ENCODE measurements at places on chromosomes 2 and 18.
A peak's percentile ranks its signal among the peaks of the same experiment; 100 is the strongest.

DNA sequence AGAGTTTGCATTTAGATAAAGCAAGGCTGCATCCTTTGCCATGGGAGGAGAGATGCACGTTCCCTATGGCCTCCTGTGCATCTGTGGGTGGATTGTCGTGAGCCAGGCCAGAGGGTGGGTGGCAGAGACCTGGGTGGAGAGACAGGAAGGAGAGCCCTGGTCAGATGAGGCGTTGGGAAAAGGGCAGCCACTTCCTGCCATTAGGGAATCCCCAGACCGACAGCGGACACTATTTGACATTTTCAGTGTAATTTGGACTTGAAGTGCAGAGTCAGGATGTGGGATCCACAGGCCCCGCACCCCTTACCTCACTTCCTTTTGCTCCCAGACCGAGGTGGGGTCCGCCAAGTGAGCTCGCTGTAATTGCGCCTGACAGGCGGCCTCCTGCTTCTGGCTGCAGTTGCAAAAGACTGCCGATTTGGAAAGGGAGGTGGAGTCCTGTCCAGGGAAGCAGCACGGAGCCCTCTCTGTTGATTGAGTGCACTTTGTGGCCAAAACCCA lies 150.0 kb downstream of the DYSF start:
- no peak for DNase-seq

- peak; percentile 19 for DNase-seq
Measured at GRCh38 chr2:174985614-174986013, 19.6 kb downstream of the CHN1 start.

DNA sequence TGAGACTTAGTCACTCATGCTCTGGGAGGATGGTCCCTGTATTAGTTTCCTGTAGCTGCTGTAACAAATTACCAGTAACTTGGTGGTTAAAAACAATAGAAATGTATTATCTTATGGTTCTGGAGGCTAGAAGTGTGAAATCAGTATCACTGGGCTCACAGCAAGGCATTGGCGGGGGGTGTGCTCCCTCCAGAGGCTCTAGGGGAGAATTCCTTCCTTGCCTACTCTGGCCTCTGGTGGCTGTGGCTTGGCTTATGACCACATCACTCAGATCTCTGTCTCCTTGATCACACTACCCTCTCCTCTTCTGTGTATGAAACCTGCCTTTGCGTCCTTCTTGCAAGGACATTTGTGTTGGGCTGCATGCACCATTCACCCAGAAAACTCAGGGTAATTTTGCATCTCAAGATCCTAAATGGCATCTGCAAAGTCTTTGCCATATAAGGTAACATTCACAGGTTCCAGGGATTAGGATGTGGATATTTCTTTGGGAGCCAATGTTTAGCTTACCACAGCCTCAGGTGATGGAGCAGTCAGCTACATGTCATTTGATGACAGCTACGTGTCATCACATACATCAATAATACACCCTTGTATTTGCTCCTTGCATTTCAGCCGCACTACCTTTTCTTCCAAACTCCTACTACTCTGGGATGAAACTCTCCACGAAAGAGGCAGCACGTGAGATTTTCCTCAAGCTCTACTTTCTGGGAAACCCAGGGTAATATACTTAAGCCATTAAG lies 49.6 kb upstream of the POU3F3 start:
- peak; percentile 19 for DNase-seq

DNA sequence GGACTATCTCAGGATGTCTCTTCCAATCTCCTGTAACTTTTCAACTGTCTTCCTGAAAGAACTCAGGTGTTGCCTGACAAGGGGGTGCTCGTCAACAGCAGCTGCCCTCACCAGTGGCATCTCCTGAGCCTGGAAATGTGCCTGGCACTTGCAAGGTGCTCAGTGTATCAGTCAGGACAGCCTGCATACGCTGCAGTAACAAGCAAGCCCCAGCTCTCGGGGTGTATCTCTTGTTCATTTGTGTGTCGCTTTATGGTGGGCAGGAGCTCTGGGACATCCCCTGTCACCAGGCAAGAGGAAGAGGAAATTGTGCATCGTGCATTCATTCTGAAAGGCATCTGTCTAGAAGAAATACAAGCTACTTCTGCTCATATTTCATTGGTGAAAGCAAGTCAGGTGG lies 263.1 kb downstream of the DCDC2C start:
- no peak for DNase-seq

DNA sequence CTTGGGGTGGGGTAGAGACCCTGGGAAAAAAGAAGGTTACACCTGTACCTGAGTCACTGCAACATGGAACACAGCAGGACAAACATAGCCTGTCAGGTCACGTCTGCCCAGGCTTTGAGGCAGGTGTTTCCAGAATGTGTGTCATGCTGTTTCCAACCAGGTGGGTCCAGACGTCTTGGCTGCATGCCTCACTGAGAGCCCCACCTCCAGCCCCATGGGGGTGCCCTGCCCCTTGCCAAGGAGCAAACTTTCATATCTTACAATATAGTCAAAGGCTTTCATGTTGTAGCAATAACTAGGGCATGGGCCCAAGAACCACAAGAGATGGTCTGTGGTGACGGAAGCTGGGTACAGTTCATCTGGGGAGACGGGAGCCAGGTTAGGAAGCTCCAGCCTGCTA lies 499.7 kb downstream of the BCL11A start:
- DNase-seq: no peak

DNA sequence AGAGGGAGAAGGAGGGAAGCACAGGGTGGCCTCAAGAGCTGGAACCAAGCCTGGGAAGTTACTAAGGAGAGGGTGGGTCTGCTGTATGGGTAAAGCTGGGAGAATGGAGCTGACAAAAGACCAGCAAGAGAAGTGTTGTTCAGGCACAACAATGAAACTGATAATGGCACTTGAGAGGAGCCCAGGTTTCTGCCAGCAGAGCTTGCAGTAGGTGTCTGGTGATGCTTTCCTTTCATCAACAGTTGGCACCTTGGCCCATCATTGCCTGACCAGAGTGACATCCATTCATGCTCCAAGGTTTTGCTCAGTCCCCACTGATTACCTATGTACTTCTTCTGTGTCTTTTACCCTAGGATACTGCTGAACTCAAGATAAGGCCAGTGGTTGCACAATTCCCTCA lies 92.9 kb upstream of the CXCR4 start:
- peak; percentile 29 for DNase-seq

- DNase-seq: no peak
Measured at GRCh38 chr2:229882583-229882982, 39.2 kb downstream of the TRIP12 start.

DNA sequence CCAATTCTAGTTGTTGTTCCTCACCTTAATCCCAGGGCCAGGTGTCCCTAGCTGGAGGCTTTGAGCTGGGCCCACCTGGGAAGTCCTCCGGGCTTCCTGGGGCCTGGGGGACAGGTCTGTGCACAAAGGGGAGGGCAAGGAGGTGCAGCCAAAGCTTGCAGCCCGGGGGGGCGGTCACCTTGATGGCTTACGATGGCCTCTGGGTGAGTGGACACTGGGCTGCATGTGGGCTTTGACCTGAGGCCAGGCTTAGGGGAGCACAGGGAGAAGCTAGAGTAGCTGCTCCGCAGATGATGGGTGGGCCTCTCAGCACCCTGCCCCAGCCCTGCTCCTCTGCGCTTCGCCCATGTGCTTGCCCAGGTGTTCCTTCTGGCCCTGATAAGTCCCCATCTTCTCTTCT lies 41.8 kb upstream of the HAAO start:
- DNase-seq: no peak
